Transverse colon (tissue), 4 donors: ENCODE measurements at places on chromosomes 5 and 9. TPM values are rescaled to one million over a fixed set of nuclear protein-coding genes. Genes with fewer than 3 reads are reported as not detected.

ACOT12 gene
- not detected for total RNA-seq

IL4 gene
- total RNA-seq: not detected

KIF20A gene
- 5.0 TPM for total RNA-seq

FBXL7 gene
- 6.7 TPM for total RNA-seq

GRCh38 chr9:4020755-4021296, 279.0 kb downstream of the GLIS3 start:
- DNase-seq: no peak

- DNase-seq: no peak
Measured at GRCh38 chr9:132008855-132009812, 70.5 kb downstream of the MED27 start.

BARHL1 gene
- total RNA-seq: not detected
